Amniotic stem cell (primary cell): ENCODE measurements at places on chromosomes 11 and 22.

GRCh38 chr11:123704341-123704740 is 37.1 kb downstream of the ZNF202 start:
- no peak for DNase-seq

- DNase-seq = no peak
Observed at GRCh38 chr22:38419858-38420160, 35.2 kb downstream of the KCNJ4 start.

- no peak for DNase-seq
Observed at GRCh38 chr22:19114984-19115552, 7.1 kb downstream of the DGCR2 start.

- no peak for DNase-seq
Observed at GRCh38 chr11:93196816-93197379, 893 bp downstream of the SLC36A4 start.

DNA sequence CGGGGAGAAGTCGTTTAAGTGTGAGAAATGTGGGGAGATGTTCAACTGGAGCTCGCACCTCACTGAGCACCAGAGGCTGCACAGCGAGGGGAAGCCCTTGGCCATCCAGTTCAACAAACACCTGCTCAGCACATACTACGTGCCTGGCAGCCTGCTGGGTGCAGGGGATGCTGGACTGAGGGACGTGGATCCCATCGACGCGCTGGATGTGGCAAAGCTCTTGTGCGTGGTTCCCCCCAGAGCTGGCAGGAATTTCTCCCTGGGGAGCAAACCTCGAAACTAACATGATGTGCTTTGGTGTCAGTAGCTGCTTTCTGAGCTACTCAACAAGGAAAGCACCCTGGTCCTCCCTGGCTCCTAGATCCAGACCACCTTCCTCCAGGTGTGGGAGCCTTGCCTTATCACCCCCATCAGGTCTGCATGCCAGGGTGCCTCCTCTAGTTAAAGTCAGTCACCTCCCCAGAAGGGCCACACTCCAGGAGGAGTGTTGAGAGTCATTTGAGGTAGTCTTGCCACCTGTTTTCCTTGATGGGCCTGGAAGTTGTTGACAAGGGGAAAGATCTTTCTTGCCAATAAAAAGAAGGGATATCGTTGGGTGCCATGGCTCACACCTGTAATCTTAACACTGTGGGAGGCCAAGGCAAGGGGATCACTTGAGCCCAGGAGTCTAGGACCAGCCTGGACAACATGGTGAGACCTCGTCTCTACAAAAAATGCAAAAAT is 12.9 kb downstream of the ZNF74 start:
- DNase-seq = no peak

GRCh38 chr11:78914503-78914902 is 339.8 kb upstream of the NARS2 start:
- no peak for DNase-seq

GRCh38 chr11:42170601-42171000 is 711.1 kb upstream of the LRRC4C start:
- no peak for DNase-seq

DNA sequence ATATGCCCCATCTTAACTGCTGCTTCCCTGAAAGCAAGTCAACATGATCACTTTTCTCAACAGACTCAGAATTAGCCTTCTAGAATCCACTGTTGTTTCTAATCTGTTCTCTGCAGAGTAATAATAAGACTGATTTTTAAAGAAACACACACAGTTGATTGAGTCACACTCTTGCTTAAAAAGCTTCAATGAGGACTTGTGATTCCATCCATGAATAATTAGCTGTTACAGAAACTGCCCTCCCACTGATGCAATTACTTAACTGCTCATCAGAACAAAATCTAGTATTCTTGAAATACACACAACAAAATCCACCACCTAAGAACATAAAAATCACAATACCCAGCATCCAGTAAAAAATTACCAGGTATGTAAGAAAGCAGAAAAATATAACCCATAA is 100.5 kb upstream of the TIMP3 start:
- no peak for DNase-seq

DNA sequence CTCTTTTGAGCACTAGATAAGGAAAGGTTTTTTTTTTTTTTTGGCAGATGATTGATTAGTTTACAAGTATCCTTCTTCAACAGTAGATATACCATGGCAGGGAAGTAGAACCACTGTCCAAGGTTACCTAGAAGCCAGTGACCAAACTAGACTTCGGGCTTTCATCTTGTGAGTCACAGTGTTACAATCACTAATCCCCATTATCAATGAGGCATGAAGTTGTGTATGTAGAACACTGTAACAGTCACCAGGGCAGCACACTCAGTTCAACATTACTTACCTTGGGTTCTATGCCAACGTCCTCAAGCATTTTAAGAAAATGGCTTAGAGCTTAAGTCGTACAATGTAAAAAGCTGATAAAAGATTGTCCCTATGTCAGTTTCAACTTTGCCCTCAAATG is 430.9 kb downstream of the ETS1 start:
- DNase-seq = no peak

GRCh38 chr11:13339195-13340153 is 61.9 kb downstream of the BMAL1 start:
- DNase-seq = peak; percentile 62

- DNase-seq = peak; percentile 46
Observed at GRCh38 chr11:76783896-76784813, 999 bp downstream of the TSKU start.

- DNase-seq = no peak
Observed at GRCh38 chr11:133669371-133670053, 137.2 kb upstream of the OPCML start.

GRCh38 chr11:19724765-19725164 is 12.1 kb downstream of the NAV2 start:
- no peak for DNase-seq

- DNase-seq = no peak
Observed at GRCh38 chr11:31254415-31254814, 115.1 kb downstream of the DCDC1 start.

DNA sequence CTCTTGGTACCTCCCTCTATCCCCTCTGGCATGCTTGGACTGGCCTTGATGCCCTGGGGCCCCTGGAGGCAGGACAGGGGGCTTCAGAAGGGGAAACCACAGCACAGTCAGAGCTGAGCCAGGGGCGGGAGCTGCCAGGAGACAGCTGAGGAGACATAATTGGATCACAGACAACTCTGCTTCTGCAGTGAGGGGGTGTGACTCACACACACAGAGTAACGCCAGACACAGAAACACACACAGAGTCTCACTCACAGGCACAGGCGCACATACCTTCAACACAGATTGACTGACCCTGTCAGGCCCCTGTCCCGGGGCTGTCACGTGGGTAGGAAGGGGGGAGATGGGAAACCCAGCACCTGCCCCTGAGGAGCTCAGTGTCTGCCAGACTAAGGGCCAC is 20.6 kb downstream of the STARD10 start:
- DNase-seq = peak; percentile 79
